ENCODE measurements at places on chromosomes 12 and 14.

GRCh38 chr12:85653731-85654455 lies 182.3 kb downstream of the RASSF9 start:
- no peak for DNase-seq

- DNase-seq = no peak
These were observed 442.8 kb downstream of the ATP23 start for GRCh38 chr12:58384196-58384595.

GRCh38 chr14:30156571-30156970 lies 228.9 kb upstream of the PRKD1 start:
- DNase-seq = no peak

DNA sequence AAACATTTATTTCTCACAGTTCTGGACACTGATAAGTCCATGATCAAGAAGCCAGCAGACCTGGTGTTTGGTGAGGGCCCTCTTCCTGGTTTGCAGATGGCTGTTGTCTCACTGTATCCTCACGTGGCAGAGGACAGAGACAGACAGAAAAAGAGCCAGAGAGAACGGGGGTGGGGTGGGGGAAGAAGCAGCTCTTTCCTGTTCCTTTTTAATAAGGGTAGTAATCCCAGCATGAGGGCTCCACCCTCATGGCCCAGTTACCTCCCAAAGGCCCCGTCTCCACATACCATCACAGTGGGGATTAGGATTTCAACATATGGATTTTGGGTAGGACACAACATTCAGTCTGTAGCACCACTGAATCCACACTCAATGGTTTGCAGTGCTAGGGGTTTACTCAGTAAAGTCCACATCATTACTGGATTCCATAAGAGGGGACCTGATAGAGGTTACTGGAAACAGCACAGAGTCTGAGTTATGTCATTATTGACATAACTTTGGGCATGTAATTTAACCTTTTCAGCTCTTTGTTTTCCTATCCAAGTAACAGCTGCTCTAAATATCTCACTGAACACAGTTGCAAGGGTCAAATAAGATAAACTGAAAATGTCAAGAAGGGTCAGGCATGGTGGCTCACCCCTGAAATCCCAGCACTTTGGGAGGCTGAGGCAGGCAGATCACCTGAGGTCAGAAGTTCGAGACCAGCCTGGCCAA lies 53.2 kb downstream of the RPAP3 start:
- DNase-seq = no peak

GRCh38 chr14:99637624-99638023 lies 7.3 kb upstream of the HHIPL1 start:
- no peak for DNase-seq

- DNase-seq = no peak
These were observed 935 bp downstream of the TBC1D30 start for GRCh38 chr12:64825143-64826021.

DNA sequence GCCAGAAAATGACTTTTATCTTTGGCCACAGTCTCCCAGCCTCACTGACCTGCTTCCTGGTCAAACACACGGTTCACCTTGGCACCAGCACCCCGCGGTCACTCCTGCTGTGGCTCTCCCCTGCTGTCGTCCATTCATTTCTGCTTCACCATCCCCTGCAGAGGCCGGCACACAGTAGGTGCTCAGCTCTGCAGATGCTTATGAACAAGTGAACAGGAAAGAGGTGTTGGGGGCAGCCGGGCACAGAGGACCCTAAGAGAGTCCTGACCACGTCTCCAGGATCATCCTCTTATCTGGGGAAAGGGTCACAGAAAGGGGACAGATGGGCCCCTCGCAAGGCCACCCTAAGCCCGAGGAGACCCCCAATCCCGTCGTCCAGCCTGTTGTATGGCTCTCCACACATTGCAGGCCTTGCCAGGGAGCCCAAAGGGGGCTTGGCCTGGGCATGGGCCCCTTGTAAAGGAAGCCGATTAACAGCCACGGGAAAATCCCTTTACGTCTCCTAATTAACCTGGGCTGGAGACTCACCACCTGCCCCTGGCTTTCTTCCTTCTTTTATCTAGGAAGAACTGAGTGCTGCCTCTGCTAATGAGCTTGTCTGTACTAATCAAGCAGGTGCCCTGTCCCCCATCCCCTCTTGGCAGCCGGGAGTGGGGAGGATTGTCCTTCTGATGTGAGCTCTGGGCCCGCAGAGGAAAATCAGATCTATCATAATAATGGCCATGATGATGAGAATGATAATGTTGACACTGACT lies 119.2 kb downstream of the AACS start:
- DNase-seq = no peak

- DNase-seq = no peak
These were observed 113.4 kb upstream of the SCAF11 start for GRCh38 chr12:46103559-46104383.

DNA sequence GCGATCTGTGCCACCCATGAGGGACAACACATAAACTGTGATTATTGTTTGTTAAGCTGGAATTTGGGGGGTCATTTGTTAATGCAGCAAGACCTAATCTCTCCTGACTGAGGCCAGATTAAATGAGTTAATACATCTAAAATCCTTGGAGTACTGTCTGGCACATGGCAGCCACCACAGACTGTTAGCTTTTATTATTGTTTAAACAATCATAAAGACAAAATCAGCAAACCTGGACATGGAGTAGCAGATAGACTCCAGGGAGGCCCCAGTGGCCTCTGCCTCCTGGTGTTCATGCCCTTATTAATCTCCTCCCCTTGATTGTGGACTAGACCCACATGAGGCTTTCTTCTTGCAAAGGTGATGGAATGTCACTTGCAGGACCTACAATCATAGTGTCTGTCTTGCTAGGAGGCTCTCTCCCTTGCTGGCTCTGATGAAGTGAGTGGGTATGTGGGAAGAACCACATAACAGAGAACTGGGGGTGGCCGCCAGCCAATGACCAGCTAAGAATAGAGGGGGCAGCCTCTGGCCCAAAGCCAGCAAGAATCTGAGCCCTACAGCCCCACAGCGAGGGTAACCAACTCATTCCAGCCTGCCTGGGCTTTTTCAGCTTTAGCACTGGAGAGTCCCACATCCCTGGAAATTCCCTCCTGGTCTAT lies 142.0 kb downstream of the SCARB1 start:
- no peak for DNase-seq

GRCh38 chr12:132604151-132604618 lies 6.2 kb downstream of the LRCOL1 start:
- no peak for DNase-seq

DNA sequence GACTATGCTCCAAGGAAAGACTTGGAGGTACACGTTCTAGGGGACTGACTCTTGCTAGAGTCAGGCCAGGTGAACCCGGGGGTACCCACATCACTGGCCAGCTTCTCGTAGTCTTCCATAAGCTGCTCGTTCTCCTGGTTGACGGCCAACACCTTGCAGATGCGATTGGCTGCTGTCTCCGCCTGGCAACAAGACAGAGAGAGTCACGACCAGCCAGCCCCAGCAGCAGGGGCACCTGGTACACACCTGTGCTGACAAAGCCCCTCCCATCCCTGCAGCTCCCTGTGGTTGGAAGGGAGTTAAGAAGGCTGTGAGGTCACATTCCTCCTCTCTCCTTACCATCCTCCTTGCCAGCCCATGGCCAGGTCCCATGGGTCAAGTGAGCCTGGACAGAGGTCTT lies 85.5 kb downstream of the ACTN1 start:
- DNase-seq = no peak

DNA sequence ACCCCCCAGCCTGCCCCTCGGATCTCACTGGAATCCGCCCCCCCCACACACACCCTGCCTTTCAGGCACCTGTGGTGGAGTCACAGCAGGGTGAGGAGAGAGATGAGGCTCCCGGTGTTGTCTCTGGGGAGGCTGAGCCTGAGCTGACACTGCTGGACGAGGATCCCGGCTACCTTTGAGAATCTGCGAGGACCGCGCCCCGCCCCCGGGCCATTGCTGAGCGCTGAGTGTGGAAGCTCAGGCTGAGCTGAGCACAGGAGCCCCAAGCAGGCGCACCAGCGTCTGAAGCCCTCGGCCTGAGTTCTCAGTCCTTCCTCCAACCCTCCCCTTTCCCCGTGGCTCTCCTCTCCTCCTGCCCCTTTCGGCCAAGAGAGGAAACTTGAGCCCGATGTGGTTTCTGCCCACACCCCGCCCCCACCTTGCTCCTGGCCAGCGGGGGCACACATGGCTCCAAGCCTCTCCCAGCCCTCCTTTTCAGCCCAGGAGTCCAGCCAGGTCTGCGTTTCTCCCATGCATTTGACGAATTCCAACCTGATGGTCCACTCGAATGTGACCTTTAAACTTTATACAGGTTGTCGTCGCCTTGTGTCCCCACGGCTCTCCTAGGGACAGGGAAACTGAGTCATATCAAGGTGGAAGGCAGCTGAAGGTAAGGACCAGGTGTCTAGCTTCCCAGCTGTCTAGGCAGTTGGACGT lies at the start of gene NFE2:
Gene NFE2, minus strand, starts transcription at position 284 of the 696 bp plus-strand sequence. CDS start 5,767 bp downstream, outside the sequence.
- DNase-seq = peak; percentile 72

DNA sequence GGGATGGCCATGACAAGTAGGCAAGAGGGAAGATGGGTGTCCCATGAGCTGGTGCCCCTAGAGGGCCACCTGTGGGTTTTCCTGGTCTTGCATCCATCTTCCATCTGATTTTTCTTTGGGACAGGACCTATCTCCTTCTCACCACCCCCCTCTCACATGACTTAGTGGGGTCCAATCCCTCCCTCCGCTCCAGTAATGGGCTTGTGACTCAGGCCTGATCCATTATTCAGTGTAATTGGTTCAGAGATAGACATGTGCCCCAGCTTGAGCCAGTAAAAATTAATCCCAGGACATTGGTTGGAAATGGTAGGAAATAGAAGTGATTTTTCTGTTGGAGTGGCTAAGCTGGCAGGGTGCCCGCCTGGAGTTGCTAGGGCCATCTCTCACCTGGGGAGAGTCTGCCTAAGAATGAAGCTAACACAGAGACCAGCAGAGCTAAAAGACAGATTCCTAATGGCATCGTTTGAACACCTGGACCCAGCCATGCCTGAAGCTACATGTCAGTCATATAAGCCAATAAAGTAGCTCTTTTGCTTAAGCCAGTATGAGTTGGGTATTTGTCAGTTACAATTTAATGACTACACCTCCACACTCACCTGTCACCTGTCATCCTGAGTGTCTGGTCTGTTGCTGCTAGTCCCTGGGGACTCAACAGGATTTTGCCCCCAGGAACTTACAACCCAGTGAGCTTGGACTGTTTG lies 14.7 kb downstream of the RASAL1 start:
- DNase-seq = no peak

GRCh38 chr12:77795699-77796098 lies 35.0 kb upstream of the NAV3 start:
- peak; percentile 63 for DNase-seq

DNA sequence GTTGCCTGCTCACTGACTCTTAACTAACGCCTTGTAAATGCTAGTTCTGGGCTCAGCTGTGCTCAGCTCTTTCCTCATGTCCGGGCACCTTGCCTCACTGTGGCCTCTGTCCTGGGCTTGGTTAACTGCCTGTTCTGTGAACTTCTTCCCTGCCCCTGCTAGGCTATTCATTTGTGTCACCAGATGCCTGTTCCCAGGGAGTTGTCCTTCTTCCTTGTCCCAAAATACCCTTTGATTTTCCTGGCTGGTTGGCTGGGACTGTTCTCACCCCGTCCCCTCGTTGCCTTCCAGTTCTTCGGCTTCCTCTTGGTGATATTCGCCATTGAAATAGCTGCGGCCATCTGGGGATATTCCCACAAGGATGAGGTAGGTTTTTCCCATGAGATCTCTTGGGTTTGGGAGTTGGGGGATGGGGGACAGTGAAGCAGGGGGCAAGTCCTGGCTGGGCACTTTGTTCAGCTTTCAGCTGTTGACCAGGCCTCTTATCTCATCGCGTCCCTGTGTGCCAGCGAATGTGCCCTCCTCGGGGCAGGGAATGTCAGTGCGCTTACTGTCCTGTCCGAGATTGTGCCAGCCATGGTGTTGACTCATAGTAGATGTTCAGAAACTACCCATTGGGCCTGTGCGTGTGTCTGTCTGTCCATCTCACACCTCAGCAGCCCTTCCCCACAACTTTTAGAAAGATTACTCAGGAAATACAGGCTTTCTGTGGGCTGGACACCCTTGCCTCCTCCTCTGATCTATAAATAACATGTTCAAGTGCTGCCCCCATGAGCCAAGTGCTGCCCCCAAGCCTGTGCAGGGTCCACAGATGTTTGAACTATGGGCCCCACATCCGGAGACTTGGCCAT lies 33.1 kb downstream of the CD9 start:
- DNase-seq = no peak
